ENCODE measurements at places on chromosomes 1 and 21.
A peak's percentile ranks its signal among the peaks of the same experiment; 100 is the strongest.

GRCh38 chr1:154306151-154306550 lies 14.7 kb upstream of the AQP10 start:
- no peak for DNase-seq

DNA sequence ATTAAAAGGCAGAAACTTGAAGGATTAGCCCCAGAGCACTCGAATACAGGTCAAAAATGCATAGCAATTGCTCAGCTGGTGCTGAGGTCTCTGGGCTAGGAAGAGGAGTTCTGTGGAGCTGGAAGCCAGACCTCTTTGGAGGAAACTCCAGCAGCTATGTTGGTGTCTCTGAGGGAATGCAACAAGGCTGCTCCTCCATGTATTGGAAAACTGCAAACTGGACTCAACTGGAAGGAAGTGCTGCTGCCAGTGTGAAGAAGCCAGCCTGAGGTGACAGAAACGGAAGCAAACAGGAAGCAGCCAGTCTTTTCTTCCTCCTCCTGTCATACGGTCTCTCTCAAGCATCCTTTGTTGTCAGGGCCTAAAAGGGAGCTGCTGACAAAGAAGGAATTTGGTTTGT lies 233.4 kb upstream of the FGGY start:
- peak; percentile 57 for DNase-seq

GRCh38 chr1:54403808-54404261 lies 2.4 kb downstream of the SSBP3 start:
- no peak for DNase-seq

GRCh38 chr1:202810193-202810614 lies 550 bp upstream of the PCAT6 start:
- no peak for DNase-seq

GRCh38 chr1:70210820-70211219 lies 5.4 kb upstream of the LRRC40 start:
- DNase-seq = no peak

DNA sequence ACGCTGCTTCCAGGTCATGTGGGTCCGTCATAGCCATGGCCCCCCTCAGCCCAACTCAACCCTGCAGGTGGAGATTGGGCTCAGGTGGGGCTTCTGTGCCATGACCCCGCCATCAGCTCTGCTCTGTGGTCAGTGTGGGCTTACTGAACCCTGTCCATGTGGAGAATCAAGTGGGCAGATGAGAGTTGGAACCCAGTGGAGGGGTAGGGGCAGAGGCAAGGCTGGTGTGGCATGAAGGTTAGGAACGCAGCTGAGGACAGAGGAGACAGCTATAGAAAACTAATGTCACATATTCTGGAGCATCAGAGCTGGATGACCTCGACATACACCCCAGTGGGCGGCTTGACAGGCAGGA lies 355.9 kb downstream of the PTPRU start:
- no peak for DNase-seq

- no peak for DNase-seq
Observed at GRCh38 chr1:240501115-240501514, 110.8 kb downstream of the GREM2 start.

GRCh38 chr1:244112041-244112440 lies 61.0 kb downstream of the ZBTB18 start:
- DNase-seq = no peak

DNA sequence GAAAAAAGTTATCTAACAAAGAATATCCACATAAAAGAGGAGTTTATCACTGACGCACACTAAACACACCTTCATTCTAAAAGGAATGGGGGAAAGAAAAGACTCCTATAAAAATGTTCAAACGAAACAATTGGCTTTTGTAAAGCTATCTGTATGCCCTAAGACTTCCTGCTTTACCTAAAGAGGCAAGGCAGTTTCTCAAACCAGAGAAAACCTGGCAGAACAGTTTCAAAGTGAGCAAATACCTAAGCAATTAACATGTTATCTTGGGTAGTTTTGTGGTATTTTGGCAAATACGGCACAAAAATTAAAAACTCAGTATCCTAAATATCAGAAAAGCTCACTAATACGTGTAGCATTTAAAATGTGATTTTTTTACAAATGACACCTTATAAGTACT lies 1.9 kb downstream of the PUM1 start:
- DNase-seq = no peak

DNA sequence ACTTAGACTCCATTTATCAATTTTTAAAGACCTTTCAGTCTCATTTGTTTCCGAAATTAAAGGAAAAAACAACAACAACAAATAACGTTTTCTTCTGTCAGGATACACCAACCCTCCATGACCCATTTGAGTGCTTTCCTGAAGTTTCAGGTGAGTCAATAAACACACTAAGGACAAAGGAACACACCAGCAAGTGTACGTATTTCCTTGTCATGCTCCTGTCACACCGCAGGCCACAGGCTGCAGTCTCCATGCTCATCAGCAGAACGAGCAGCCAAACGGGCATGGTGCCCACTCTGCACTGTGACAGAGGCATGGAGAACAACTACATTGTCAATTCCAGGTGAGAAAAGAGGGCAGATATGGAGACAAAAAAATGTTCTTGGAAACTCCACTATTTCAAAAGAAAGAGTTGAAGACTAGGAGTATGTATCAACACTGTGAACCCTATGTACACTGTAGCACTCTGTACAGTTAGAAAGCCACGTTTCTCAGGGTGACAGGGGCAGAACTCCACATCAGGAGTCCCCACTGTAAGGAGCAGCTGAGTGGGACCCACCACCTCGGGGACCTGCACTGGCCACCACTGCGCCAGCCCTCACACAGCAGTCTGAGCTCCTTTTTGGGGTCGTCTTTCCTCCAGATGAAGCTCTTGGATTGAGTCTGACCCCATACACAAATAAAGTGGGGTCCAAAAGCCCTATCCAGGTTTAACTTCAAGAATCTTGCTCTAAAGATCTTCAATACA lies 2.6 kb downstream of the PTTG1IP start:
- peak; percentile 31 for DNase-seq

- DNase-seq = peak; percentile 27
Observed at GRCh38 chr1:201468501-201468843, 516 bp downstream of the PHLDA3 start.

- no peak for DNase-seq
Observed at GRCh38 chr1:160134791-160135572, 16.4 kb upstream of the ATP1A4 start.
